Iris pigment epithelial cell (primary cell): ENCODE measurements at places on chromosomes 6 and 20.

GRCh38 chr6:125340991-125341390, 39.2 kb upstream of the HDDC2 start:
- DNase-seq: no peak

DNA sequence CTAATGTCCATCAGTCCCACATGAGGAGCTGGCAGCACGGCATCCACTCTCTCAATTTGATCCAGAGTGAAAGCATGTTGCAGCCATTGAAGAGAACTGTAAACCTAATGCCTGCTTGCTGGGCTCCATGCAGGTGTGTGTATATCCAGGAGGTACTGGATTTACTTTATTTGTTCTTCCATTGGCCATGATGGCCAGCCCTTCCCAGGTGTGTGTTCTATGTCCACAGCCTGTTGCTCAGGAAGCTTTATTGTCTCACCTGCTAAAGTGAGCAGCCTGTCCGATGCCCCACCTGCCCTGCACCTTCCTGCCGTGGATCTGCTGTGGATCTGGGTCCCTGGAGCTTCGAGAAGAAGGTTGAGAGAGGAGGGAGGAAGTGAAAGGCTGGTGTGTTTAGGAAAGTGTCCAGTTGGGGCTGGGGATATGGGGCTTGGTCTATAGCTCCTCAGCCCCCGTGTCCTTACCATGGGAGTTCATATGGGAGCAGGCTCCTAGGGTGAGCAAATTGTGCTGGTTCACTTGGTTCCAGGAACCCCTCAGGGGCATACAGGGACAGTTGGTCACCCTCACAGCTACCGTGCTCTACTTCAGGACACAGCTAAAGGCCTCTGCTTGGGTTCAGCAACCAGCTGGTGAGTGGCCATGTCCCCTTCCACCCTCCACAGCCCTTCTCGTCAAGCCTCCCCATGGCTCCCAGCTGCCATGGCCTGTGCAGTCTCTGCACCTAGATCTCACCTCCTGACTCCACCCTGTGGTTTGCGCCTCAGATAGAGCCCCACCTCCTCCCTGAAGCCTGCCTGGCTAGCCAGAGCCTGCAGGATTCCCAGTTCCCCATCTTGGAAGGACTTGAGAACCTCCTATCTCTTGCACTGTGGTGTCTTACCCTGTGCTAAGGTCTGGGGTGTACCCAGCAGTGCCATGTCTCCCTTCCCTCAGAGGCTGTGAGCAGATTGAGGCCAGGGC, 12.7 kb downstream of the TREML2 start:
- DNase-seq: no peak

- peak; percentile 21 for DNase-seq
Measured at GRCh38 chr6:150142097-150142669, 661 bp upstream of the PPP1R14C start.

GRCh38 chr6:30682143-30683117, 4.0 kb downstream of the PPP1R18 start:
- DNase-seq: peak; percentile 93

DNA sequence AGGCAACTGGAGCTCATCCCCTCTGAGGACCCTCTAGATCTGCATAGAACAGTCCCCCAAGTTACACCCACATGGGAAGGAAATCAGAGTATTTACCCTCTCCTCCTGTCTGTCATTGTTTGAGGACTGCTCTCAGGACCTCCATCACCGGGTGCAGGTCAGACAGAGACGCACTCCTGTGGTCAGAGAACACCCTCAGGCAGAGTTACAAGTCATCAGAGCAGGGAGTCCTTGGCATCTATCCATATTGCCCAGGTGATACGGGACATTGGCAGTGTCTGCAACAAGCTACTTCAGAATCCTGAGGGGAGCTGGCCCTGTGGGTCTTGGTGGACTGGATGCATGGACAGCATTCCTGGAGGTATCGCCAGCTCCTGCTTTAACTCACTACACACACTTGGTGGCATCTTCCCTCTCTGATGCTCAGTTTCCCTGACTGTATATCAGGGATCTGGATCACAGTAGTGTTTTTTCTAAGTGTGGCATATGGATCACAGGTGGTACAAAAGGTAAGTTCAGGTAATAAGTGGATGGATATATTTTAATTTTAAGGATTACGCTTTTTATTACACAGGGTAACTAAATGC, 15.1 kb upstream of the ISM1 start:
- no peak for DNase-seq

DNA sequence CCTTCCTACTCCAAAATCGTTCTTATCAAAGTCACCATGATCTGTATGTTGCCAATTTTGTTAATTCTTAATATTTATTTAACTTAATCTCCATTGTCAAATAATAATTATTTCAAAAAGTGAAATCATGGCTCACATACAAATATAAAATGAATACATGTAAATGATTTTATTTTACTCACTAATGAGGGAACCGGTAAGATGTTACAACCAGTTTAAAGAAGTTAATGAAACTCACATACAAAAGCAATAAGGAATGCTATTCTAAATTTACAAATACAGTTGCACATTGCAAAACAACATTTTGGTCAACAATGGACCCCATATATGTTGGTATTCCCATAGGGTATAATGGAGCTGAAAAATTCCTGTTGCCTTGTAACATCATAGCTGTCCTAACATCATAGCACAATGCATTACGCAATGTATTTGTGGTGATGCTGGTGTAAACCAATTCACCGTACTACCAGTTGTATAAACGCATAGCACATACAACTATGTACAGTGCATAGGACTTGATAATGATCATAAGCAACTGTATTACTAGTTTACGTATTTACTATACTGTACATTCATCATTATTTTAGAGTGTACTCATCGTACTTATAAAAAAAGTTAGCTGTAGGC, 6.5 kb upstream of the SLC22A16 start:
- peak; percentile 14 for DNase-seq

GRCh38 chr6:161111261-161111660, 119.7 kb downstream of the MAP3K4 start:
- DNase-seq: no peak

- DNase-seq: no peak
Measured at GRCh38 chr6:150694889-150695288, 95.2 kb downstream of the PLEKHG1 start.

DNA sequence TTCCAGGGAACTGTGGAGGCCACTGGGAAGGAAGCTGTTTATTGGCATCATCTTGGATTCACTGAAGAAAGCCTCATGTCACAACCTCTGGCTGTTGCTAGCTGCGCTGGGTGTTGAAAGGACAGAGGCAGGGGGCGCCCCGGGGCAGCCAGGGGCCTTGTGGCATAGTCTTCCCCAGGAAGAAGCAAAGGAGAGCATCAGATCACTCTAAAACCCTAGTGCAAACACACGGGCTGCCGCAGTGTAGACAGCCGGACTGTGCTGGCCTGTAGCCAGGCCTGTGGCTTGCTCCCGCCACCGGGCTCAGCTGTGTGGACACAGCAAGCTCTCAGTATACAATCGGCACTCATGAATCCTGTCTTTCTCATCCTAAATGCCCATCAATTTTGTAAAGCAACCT, 23.8 kb upstream of the SMOC2 start:
- DNase-seq: no peak

GRCh38 chr20:34575756-34576155, 17.2 kb downstream of the MAP1LC3A start:
- DNase-seq: no peak

DNA sequence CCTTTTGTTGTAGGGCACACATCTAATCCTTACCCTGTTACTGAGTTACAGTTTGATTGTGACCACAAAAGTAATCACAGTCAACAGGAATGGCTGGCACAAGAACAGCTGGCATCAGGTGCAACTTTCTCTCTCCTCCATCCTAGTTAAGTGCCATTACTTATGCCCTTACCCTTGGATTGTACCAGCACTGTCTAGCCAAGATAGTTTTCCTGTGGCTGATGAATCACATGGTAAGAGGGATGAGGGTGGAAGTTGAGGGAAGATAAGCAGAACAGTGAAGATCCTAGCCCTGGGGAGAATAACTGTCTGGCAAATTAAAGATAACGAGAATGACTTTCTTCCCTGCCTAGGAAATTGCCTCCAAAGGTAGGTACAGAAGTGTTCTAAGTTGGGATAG, 42.0 kb downstream of the RNF217 start:
- DNase-seq: no peak

DNA sequence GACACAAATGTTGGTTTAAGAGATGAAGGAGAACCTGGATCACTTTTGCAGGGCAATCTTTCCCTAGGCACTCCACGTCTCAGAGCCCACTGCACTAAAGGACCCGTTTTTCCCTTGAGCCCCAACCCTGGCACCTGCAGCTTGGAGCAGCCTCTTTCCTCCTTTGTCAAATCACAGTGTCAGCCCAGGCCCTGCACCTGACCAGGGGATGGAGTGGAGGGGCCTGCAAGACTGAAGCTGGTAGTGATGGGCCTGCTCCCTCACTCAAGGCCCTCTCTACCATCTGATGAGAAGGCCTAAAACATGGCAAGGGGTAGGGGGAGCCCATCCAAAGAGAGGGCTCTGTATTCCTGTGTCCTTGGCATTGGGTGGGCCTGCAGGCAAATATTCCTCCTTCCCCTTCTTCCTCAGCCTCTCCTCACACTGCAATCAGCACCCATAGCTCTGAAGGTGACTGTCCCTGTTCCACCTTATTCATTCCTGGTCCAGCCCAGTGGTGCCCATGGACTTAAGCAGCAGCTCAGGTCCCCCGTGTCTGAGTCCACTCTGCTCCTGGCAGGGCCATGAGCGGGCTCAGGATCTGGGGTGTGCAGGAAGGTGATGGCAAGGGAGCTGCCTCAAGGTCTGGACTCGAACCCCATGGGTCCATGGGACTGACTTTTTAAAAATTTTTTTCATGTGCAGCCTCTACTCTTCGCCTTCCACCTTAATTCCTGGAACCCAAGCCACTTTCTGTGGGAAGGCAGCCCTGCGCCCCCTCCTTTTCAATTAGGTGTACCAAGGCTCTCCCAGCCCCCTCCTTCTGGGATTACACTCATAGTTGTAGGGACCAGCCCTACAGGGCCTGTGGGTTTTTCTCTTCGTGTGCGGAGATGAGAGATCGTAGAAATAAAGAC, 6.7 kb downstream of the RAET1G start:
- no peak for DNase-seq

GRCh38 chr6:121055572-121056163, 278.6 kb downstream of the TBC1D32 start:
- DNase-seq: peak; percentile 45

- peak; percentile 2 for DNase-seq
Measured at GRCh38 chr6:49299279-49299678, 163.8 kb downstream of the MMUT start.

DNA sequence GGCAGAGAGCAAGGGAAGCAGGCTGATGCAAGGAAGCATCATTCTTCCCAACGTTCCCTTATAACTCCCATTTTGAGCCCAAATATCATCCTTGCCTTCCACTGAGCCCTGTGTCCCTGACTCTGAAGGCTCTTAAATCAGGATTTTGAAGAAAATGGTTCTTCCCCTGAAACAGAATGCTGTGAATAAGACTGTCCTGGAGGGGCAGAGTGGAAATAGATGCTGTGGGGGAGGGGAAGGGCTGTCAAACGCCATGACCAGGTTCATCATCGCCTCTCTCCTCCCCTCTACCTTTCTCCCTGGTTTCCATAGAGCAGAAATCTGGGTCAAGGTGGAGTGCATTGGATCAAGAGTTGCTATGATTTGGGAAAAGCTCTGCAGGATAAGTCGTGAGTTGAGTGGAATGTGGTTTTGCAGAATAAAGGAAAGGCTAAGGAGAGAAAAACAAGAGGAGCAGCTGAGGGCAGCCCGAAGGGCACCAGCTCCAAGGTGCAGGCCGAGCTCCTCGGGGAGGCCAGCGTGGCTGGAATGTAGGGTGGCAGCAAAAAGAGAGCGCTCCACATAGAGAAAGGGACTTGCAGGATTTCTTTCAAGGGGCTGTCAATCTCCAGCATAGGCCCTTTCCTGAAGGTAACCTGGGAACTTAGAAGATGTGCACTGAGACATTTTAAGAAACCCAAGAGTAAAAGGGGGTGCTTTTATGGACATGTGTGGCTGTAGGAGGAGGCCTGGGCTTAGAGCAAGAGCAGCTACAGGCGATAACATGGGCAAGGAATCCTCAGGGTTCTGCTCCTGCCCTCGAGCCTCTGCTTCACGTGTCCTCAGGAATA, 120.8 kb upstream of the CDYL start:
- DNase-seq: no peak

GRCh38 chr6:150450918-150451317, 82.1 kb downstream of the IYD start:
- no peak for DNase-seq

DNA sequence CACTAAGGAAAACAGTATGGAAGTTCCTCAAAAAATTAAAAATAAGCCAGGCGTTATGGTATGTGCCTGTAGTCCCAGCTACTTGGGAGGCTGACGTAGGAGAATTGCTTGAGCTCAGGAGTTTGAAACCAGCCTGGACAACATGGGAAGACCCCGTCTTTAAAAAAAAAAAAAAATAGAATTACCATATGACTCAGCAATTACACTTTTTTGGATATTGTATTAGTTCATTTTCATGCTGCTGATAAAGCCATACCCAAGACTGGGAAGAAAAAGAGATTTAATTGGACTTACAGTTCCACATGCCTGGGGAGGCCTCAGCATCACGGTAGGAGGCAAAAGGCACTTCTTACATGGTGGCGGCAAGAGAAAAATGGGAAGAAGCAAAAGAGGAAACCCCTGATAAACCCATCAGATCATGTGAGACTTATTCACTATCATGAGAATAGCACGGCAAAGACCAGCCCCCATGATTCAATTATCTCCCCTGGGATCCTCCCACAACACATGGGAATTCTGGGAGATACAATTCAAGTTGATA, 10.8 kb upstream of the SMIM29 start:
- no peak for DNase-seq

DNA sequence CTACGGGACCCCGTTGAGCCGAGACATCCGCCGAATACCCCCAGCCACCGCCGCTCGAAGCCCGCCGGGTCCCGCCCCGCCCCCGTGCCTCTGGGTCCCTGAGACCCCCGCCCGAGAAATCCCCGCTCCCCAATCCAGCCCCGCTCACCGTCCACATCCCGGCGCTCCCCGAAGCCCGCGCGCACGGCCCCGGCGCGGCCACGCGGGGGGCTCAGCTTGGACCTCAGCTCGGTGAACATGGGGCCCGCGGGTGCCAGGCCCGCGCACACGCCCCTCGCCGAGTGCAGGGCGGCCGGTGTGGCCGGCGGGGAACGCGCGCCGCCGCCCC, 249 bp downstream of the SAMD10 start:
- DNase-seq: no peak

GRCh38 chr6:165571721-165572132, 91.3 kb downstream of the PDE10A start:
- peak; percentile 17 for DNase-seq

DNA sequence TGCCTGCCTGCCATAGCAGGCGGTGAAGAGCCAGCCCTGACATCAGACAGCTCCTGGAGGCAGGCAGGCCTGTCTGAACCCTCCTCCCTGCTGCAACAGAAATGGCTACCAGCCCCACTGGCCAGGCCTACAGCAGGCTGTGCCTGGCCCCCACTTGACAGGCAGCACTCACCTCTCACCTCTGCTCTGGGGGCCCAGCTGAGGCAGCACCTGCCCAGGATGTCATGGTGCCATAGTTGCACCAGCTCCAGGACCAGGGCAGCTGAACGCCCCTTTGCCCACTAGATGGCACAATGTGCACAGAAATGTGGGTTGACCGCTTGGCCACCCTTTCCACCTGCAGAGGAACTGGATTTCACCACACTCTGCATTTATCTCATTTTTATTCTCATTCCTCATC, 30.6 kb downstream of the MRPL14 start:
- DNase-seq: peak; percentile 69

GRCh38 chr6:138421089-138421488, 17.1 kb downstream of the HEBP2 start:
- no peak for DNase-seq

GRCh38 chr20:54208548-54209176, 775 bp downstream of the PFDN4 start:
- DNase-seq: peak; percentile 88
